Astrocyte of the spinal cord (primary cell): ENCODE measurements at places on chromosomes 7 and 10.

DNA sequence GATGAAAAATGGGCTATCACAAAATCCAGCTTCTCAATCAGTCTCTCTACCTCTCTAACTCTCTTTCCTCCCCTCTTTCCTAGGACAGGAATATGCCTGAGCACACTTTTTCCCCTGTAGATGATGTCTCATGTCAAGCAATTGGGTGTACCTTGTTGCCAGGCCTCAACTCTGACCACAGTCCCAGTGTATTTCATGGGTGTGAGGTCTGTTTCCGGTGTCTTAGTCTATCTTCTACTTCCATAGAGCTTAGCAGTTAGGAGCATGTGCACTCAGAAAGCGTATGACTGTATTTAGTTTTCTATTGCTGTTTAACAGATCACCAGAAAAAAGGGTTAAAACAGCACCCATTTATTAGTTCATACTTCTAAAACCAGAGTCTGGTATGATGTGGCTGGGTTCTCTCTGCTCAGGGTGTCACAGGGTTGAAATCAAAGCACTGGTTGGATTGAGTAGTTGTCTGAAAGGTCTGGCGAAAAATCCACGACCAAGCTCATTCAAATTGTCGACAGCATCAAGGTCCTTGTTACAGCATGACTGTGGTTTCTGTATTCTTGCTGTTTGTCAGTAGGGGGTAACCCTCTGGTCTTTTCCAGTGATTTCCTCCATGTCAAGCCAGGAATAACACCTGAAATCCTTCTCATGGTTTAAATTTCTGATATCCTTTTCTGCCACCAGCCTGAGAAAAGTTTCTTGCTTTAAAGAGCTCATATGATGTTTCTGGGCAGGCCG, 130.0 kb downstream of the THSD7A start:
- DNase-seq = peak; percentile 47

GRCh38 chr10:44199267-44199666, 185.6 kb downstream of the CXCL12 start:
- DNase-seq = no peak

DNA sequence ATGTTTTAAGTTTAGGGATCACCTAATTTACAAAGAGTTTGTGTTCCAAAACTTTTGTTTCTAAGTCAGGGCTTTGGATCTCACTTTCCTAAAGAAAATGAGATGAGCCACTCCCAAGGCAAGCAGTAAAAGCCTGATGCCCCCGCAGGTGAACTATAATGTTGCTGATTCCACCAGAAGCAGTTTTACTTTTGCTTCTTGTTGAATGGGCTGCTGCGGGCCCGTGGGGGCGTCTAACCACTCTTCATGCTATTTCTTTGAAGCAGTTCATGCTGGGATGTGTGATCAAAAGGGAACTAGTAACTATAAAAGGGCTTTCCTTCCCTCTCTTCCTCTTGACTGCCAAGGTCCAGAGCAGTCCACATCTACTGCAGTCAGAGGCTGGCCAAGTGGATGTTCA, 118.7 kb upstream of the NEBL start:
- DNase-seq = no peak

DNA sequence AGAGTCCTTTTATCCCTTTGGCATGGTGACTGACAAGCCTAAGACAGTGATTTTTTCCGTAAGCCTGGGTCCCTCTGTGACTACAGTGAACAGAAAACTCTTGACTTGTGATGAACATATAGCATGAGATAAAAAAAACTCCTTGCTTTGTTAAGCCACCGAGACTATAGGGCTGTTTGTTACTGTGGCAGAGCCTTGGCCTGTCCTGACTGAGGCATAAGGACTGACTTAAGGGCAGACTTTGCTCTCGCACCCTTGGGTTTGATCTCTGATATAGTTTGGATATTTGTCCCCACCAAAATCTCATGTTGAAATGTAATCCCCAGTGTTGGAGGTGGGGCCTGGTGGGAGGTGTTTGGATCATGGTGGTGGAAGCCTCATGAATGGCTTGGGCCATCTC, 316.4 kb upstream of the C7orf33 start:
- no peak for DNase-seq

- DNase-seq = no peak
Measured at GRCh38 chr7:29326864-29327263, 132.3 kb downstream of the CHN2 start.

DNA sequence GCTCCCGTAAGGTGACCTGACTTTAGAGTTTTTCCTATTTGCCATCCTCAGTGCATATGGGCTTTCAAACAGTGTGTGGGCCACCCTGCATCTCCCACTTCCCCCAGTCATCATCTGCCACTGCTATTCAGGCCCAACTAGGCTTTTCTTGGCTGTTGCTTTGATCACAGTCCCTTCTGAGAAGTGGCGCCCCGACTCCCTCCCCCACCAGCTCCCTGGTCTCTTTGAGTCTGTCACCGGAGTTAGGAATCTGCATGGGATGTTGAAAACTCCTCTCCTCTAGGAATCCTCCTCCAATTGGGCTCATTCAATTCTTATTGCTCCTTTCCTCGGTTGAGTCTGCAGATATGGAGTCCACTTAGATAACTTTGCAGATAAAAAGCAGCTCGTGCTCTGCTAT, 32.1 kb downstream of the HIF1AN start:
- DNase-seq = no peak

- DNase-seq = no peak
Measured at GRCh38 chr10:98456686-98457482, 10.1 kb upstream of the HPS1 start.

DNA sequence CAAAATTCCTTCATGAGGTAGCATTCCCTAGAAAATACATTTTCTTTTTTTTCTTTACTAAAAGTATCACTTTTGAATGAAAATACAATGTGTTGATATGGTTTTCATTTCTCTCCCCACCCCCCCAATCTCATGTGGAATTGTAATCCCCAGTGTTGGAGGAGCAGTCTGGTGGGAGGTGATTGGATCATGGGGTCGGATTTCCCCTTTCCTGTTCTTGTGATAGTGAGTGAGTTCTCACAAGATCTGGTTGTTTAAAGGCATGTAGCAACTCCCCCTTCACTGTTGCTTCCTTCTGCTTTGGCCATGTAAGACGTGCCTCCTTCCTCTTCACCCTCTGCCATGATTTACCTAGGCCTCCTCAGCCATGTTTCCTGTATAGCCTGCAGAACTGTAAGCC, 790.3 kb upstream of the KCND2 start:
- no peak for DNase-seq

DNA sequence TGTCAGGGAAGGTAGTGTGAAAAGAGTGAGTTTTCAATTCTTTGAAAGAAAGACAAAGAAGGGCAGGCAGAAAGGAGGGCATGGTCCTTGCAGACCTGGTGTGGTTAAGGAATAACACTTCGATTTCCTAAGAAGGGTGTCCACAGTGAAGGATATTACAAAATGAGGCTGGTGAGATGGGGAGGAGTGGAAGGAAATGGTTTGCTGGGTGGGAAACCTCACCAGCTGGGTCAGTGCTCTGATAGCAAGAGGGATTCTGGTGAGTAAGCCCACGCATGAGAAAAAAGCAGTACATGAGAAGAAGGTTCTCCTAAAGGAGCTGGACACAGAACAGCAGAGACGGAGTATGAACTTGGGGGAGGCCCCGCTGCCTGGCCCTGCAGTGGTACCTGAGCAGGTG, 230.6 kb upstream of the PLXNA4 start:
- no peak for DNase-seq

DNA sequence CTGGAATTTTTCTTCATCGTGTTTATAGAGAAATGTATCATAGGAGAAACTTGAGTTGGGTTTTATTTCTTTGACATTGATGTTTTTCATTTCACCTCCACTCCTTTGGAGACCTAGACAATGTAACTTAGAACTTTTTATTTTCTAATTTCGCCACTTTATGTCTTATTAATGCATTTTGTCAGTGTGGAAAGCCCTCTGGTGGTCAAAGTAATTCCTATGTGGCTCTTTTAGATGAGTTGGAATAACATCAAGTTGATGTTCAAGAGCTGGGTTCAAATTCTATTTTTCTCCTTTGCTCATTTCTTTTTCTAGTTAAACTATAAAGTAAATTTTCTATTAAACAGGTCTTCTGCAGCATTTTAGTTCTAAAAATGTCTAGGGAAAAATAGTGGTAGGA, 478.6 kb downstream of the LRMDA start:
- DNase-seq = peak; percentile 50

- DNase-seq = no peak
Measured at GRCh38 chr7:93054975-93055374, 62.8 kb downstream of the SAMD9 start.

DNA sequence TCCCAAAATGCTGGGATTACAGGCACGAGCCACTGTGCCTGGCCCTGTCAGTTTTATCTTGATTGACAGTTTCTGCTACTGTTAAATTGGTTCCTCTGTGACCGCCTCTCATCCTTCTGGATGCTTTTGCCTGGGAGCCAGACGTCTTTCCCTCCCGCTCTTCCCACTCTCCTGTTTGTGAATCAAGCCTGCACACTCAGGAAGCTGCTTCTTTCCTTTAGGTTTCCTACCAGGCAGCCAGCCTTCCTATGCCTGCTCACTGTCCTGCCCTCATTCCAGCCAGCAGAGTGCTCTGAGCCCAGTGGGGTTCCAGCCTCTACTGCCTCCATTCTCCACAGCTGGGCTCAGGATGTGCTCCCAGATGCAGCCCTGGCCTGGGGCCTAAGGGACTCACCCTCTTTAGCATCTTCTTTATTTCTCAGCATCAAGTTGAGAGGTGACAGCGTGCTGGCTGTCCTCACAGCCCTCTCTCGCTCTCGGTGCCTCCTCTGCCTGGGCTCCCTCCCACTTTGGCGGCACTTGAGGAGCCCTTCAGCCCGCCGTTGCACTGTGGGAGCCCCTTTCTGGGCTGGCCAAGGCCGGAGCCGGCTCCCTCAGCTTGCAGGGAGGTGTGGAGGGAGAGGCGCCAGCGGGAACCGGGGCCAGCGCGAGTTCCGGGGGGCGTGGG, 5.1 kb downstream of the SH2D4B start:
- DNase-seq = no peak

DNA sequence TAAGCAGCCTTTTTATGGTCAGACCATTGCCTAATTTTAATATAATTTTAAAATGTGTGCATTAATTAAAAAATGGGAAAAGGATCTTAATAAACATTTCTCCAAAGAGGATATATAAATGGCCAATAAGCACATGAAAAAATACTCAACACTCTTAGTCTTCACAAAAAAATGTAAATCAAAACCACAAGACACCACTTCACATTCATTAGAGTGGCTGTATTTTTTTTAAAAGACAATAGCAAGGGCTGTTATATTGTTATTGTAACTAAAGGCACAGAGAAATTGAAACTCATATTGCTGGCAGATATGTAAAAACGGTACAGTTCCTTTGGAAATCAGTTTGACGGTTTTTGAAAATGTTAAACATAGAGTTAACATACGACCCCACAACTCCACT, 3.2 kb upstream of the CROT start:
- peak; percentile 6 for DNase-seq

- no peak for DNase-seq
Measured at GRCh38 chr10:78175444-78176015, 141.9 kb downstream of the RPS24 start.

DNA sequence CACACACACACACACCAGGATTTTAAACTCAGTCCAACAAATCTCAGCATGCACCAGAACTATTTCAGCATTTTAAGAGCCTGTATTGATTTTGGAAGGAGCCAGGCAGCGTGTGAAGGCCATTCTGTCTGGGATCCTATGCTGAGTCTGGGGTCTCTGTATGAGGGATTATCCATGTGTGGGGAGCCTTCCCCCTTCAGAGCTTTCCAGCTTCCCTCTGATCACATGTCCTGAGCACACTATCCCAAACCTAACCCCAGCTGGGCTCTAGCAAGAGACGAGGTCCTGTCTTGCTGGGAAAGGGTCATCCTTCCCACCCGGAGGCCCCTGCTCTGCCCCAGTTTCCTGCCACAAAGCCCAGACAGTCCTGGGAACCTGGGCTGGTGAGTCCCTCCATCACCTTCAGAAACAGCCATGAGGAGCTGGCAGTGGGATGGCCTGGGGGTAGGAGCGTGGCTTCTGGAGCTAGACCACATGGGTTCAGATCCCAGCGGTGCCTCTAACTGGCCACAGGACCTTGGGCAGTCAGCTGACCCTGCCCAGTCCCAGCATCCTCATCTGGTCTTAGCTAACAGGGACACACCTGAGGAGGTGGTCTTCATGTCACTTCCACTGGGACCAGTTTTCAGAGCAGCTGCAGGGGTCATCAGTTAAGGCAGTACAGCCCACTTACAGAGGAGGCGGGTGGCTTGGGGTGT, 79.6 kb upstream of the RET start:
- no peak for DNase-seq

DNA sequence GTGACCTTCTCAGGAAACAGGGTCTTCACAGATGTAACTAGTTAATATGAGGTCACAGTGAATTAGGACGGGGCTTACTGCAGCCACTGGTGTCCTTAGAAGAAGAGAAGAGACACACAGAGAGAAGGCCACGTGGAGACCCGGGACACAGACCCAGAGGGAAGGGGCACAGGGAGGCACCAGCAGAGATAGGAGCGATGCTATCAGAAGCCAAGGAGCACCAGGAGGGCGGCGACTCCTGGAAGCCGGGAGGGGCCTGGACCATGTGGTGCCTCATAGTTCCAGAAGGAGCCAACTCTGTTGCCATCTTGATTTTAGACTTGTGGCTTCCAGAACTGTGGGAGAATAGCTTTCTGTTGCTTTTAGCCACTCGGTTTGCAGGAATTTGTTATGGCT, 505.9 kb downstream of the TCERG1L start:
- no peak for DNase-seq

GRCh38 chr7:44307905-44308595, 17.3 kb downstream of the CAMK2B start:
- no peak for DNase-seq

GRCh38 chr10:113129117-113129516, 179.1 kb downstream of the TCF7L2 start:
- DNase-seq = no peak

- no peak for DNase-seq
Measured at GRCh38 chr7:155449008-155449868, 8.7 kb upstream of the EN2 start.

GRCh38 chr7:110867771-110868170, 223.2 kb upstream of the LRRN3 start:
- DNase-seq = no peak

DNA sequence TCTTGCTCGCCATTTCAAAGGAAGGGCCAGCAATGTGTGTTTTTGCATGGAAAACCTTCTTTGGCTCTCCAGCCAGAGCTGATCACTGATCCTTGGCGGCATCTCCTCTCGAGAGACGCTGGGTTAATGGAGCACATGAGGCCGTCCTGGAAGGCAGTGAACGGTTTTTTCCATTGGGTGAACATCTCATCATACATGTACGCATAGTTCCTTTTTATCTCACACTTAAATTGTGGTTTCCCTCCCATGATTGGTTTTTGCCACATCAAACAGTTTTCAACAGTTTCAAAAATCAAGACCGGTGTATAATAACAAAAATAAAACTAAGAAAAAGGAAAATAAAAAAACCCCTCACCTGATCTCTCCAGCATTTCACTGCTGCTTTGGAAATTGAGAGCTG, 276.4 kb downstream of the TCF7L2 start:
- DNase-seq = no peak

DNA sequence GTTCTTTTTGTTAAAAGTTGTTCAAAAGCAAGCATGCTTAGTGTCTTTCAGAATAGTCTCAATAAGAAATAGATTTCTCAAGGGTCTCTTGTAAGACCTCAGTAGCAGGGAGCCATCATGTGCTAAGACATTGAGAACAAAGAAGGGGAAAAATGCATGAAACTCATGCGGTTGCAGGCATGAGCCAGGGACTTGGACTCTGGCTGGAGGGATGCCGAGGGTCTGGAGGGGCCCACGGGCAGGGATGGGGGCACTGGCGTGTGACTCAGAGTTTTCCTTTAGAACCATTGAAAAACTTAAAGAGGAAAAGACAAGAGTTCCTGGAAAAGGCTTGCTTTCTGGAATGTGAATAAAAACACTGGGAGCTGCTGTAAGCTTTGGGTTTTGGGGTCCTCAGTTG, 253.3 kb downstream of the CCDC3 start:
- DNase-seq = peak; percentile 19
